ENCODE measurements at places on chromosomes 3 and 15.

- peak; percentile 45 for DNase-seq
Measured at GRCh38 chr15:84734794-84735479, 13.5 kb upstream of the ZNF592 start.

GRCh38 chr3:69410301-69410700 is 24.4 kb upstream of the FRMD4B start:
- DNase-seq = peak; percentile 62

DNA sequence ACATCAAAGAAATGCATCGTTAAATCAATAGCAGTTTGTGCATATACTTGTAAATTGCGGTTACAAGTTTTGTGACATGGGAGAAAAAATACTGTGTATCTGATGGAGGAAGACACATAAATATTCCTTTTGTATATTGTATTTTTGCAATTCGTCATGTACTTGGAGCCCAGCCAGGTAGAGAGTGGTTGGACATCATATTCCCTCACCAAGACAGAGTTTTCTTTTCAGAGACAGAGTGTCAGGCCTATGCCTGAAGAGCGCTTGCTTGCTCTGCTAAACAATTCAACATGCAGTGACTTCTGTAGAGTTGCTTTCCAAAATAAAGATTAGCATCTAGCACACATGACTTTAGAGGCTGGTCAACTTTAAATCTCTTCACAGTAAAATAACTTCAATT is 24.8 kb upstream of the MEIS2 start:
- no peak for DNase-seq

DNA sequence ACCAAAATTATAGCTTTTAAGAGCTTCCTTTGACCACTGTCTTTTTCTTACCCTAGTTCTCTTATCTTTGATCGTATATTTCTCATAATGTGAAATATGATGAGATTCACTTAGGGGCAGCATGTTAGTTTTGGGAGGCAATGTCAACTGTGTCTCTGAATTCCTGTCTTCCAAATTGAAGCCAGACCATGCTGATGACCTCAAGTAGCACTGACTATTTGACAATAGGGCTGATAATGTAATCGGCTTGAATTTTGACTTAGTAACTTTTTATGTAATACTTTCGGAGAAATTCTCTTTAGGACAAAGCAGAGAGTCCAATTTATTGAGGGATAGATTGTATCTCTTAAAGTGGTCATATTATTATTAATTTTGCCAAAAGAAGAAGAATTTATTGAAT is 295.4 kb upstream of the TPRG1 start:
- DNase-seq = no peak

DNA sequence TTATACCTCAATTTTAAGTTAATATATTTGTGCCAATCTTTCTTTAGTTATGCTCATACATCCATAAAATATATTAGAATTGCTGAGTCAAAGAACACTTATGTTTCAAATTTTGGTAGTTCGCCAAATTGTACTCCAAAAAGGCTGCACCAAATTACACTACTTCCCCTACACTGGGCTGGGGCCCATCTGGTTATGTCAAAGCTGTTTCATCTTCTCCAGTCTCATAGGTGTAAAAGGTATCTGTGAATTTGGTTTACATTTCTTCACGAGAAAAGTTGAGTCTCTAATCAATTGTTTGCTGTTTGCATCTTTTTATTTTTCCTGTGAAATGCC is 706 bp downstream of the FSIP1 start:
- DNase-seq = no peak

GRCh38 chr15:35123743-35124142 is 38.6 kb upstream of the NANOGP8 start:
- DNase-seq = no peak

DNA sequence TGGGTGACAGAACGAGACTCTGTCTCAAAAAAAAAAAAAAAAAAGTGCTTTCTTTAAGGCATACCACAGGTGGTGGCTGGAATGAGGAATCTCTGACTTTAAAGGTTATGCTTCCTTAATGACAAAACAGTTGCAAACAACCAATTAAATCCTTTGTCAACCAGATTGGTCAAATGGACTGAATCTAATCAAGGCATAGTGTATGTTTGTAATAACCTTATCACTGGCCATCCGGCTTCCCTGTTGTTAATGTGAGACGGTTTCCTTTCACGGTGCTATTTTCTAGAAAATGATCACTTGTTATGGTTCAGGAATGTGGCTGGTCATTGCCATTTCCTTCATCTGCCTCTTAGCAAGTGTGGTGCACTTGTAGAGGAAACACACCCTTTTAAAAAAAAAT is 75.9 kb downstream of the FLNB start:
- DNase-seq = no peak

- DNase-seq = no peak
Measured at GRCh38 chr15:50149090-50149489, 30.1 kb upstream of the ATP8B4 start.

- no peak for DNase-seq
Measured at GRCh38 chr3:132966374-132966773, 71.8 kb upstream of the TMEM108 start.

DNA sequence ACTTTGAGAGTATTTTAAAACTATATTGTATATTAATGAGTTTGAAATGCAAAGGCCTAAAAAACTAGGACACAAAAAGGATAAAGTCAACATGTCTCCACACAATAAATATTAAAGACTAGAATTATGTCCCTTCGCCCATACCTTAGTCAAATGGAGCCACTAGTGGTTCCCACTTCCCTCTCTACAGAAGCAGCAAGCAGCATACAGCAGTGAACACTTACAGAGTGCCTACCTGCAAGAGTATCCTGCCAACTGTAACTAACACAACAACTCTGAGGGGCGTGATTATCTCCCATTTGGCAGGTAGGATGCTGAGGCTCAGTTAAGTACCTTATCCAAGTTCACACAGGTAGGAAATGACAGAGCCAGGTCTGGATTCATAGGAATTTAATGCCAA is 17.2 kb downstream of the DYNC1LI1 start:
- DNase-seq = no peak

- peak; percentile 8 for DNase-seq
Measured at GRCh38 chr3:71563827-71564226, 19.7 kb downstream of the FOXP1 start.

Measured in NCI-H1417 (cell line).